ENCODE measurements at places on chromosomes 2 and 18.

GRCh38 chr2:208256192-208256782 is 1.4 kb upstream of the IDH1 start:
- DNase-seq: peak; percentile 26

DNA sequence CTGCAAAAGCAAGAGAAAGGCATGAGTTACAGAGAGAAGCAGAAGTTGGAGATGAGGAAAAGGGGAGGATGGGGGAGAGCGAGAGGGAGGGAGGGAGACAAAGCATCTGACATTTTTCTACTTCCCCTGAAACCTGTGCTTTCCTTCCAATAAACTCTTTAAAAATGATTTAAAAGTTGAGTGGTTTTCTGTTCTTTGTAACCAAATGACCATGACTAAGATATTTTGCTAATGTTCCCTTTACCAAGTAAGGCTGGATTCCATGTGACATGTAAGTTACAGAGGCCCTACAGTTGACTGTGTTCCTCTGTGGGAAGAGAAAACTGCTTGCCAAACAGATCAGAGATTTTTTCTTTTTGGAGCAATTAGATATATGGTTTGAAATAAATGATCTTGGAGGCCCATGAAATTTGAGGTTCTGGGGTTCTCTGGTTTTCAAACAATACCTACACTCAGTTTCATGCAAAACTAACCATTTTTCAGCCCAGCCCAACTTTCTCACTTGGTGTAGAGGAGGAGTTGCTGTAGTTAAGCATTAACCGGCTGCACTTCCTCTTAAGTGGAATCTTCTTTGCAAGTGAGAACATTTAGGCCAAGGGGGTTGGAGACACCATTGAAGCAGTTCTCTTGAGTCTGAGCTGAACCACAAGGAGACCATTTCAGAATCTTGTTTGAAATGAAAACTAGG is 34.5 kb downstream of the INSIG2 start:
- no peak for DNase-seq

GRCh38 chr2:142880279-142880678 is 2.8 kb downstream of the KYNU start:
- DNase-seq: no peak

DNA sequence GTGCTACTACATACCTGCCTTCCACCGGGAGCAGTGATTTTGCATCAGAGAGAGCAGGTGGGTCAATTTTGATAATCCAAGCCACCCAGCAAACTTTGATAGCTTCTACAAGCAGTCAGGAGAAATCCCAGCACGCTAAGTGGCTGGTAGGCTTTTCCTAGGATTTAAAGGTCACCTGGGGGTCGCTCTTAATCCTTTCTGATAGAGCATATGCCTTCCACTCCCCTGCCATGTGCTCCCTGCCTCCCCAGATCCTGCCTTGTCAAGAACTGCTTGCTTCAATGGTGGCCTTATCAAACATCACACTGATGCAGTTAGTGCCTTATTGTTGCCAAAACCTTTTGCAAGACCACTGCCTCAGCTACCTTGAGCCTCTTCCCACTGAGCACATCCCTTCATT is 462.3 kb upstream of the MEX3C start:
- DNase-seq: peak; percentile 50

GRCh38 chr18:51559198-51559901 is 361.9 kb upstream of the MEX3C start:
- no peak for DNase-seq

- no peak for DNase-seq
Measured at GRCh38 chr18:10508591-10508990, 17.2 kb upstream of the NAPG start.

DNA sequence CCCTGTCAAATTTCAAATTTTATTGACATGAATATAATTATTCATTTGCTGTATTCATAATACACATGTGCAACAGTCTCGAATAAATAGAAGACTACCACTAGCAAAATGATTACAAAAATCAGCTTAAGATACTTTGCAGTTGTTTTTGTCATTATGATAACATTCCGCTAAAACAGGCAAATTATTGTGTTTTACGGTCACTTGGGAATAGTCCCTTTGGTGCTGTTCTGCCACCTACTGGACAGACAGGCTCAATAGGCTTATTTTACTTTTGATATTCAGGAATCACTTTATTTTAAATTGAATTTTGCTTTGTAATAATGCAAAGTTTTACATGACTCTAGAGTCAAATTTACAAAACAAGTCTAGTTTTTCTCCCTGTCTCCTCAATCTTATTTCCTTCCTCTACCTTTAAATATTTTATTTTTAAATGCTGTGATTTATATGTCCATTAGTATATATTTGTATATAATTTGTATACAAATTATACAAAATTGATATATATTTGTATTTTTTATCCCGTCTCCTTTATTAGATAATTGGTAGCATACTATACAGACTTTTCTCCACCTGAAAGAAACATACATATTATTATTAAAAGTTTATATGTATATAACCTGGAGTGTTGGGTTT is 456.3 kb downstream of the DLGAP1 start:
- DNase-seq: peak; percentile 62

- peak; percentile 57 for DNase-seq
Measured at GRCh38 chr2:220670511-220670910, 901.6 kb downstream of the EPHA4 start.

- DNase-seq: no peak
Measured at GRCh38 chr2:13550285-13551231, 833.8 kb downstream of the TRIB2 start.

All from neural progenitor cell (in vitro differentiated cells).